ENCODE measurements at places on chromosomes 11 and 22.

DNA sequence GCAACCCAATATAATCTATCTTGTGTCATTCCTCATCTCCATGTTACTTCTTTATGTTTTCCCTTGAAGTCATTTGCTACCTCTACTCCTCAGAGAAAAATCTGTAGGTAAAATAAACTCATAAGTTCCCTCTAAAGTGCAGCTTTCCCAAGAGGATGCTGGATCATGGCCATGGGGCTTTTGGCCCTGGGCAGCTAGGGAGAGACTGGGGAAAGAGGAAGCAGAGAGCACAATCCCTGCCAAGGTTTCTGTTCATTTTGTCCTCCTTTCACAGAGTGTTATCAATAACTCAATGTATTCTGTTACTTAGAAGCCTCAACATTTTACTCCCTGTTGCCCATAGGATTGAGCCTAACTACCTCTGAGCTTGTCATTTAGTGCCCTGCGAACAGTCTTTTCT, 9.0 kb downstream of the RNF121 start:
- H3K27ac ChIP-seq, result no peak overlapping the region
- no peaks in the 10 kb centered on the region for H3K27me3 ChIP-seq
- H3K4me1 ChIP-seq, result no peaks in the 10 kb centered on the region
- H3K4me3 ChIP-seq, result no peak overlapping the region
- no peaks in the 10 kb centered on the region for H3K36me3 ChIP-seq

DNA sequence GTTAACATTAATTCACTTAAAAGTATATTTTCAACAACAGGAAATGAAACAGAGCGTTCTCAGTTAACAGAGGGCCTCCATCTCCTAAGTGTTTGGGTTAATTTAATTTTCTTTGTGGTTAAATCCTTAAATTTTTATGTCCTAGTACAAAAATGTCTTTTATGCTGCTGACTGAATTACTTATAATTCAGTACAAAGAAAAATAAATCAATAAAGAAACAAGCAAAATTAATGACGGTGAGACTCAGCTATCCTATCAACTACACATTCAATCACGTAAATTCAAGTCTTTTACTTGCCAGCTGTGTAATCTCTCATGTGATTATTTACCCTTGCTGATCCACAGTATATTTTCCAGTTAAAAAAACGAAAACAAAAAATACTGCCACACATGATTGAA, 81.4 kb downstream of the BBOX1 start:
- H3K4me1 ChIP-seq, result no peaks in the 10 kb centered on the region
- no peaks in the 10 kb centered on the region for H3K36me3 ChIP-seq
- DNase-seq, result no peak
- H3K27me3 ChIP-seq, result no peaks in the 10 kb centered on the region

DNA sequence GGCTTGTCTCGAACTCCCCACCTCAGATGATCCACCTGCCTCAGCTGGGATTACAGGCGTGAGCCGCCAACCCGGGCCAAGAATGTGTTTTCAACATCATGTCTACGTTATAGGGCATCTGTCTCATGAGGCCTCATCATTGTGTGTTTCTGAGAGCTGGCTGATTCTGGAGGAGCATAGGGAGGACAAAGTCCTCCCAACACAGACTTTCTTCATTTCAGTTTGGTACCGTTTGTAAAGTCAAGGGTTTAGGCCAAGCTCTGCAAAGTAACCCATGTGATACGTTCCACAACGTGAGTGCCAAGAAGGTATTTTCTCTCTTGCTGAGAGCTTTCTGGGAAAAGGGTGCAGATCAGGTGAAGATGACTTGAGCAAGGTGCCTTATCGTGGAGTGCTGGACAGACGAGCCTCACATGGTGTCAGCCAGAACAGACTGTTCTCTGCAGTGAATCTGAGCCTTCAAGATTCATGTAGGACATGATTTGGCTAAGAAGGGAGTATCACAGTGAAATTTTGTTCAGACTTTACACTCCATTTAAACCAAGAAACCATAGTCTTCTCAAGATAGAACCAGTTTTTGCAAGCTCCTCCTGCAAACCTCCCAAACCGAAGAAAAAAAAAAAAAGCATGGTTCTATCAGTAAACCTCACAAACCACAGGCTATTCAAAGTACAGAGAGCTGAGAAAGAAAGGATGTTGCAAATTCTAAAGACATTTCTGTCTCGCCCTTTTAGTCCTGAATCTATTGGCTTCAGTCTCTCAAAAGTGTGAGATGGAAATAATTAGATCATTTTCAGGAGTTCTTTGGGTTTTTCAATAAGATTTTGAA, 71.7 kb downstream of the DBX1 start:
- H3K27ac ChIP-seq, result no peak overlapping the region
- no peaks in the 10 kb centered on the region for H3K27me3 ChIP-seq
- DNase-seq, result no peak
- no peaks in the 10 kb centered on the region for H3K4me1 ChIP-seq
- no peaks in the 10 kb centered on the region for H3K36me3 ChIP-seq

GRCh38 chr11:66976028-66976467, 944 bp downstream of the C11orf86 start:
- H3K36me3 ChIP-seq, result no peaks in the 10 kb centered on the region
- no peaks in the 10 kb centered on the region for H3K4me1 ChIP-seq
- no peak for DNase-seq
- H3K27me3 ChIP-seq, result peaks cover 8% of the 10 kb centered on the region
- no peak overlapping the region for H3K4me3 ChIP-seq

DNA sequence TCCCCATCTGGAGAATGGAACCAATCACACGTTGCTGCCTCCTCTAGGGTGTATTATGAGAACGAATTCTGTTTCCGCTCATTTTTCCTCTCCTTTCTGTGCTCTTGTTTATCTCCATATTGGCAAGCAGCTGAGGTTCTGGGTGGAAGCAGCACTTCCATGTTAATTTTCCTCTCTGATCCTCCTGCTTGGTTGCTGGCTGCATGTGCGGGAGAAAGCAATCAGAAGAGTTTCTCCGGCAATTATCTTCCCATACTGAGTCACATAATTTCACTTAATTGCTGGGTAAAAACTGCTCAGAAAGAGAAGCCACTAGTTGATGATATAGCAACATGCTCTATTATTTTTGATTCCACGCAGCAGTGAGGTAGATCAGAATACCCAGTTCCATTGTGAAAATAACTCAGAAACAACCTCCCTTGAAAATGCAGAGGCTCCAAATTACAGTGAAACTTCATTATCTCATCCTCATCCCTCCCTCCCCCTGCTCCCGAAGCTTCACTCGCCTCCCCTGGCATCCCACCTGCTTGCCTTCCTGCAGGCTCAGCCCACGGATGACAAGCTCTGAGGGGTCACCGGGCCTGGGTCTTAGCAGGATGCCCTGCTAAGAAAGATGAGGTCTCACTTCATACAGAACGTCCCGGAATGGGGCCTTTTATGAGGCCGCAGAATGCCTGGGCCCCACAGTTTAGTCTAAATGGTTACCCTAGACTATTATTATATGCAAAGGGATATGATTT, 20.4 kb downstream of the FXYD6 start:
- no peaks in the 10 kb centered on the region for H3K4me1 ChIP-seq
- H3K27ac ChIP-seq, result no peak overlapping the region
- no peak for DNase-seq
- no peak overlapping the region for H3K4me3 ChIP-seq
- H3K36me3 ChIP-seq, result no peaks in the 10 kb centered on the region

- H3K36me3 ChIP-seq, result no peaks in the 10 kb centered on the region
- H3K27me3 ChIP-seq, result no peaks in the 10 kb centered on the region
- H3K4me1 ChIP-seq, result peaks cover 5% of the 10 kb centered on the region
- no peak for DNase-seq
- H3K27ac ChIP-seq, result no peak overlapping the region
- H3K4me3 ChIP-seq, result no peak overlapping the region
Measured at GRCh38 chr22:50490531-50491308, 4.1 kb downstream of the MIOX start.

- H3K27ac ChIP-seq, result no peak overlapping the region
- no peak for DNase-seq
- H3K4me1 ChIP-seq, result no peaks in the 10 kb centered on the region
- H3K36me3 ChIP-seq, result no peaks in the 10 kb centered on the region
- no peak overlapping the region for H3K4me3 ChIP-seq
- no peaks in the 10 kb centered on the region for H3K27me3 ChIP-seq
Measured at GRCh38 chr11:105489446-105489845, 120.4 kb upstream of the GRIA4 start.

DNA sequence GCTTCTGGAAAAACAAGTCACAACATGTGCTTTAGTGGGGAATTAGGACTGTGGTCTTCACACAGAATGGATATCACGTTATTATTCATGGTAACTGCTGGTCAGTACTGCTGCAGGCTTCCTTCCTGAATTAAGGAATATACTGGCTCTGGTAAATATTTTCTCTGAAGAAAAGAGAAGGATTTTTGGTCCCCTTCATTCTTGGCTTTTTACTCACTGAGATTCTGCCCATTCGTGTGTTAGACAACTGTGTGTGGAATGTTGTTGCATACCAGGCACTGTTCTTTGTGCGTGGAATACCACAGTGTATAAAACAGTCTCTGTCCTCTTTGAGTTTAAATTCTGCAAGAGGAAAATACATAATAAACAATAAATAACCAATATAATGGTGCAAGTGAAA, 80.3 kb downstream of the ALX4 start:
- no peak overlapping the region for H3K27ac ChIP-seq
- H3K4me3 ChIP-seq, result no peak overlapping the region
- no peaks in the 10 kb centered on the region for H3K36me3 ChIP-seq
- DNase-seq, result no peak
- no peaks in the 10 kb centered on the region for H3K27me3 ChIP-seq
- no peaks in the 10 kb centered on the region for H3K4me1 ChIP-seq

DNA sequence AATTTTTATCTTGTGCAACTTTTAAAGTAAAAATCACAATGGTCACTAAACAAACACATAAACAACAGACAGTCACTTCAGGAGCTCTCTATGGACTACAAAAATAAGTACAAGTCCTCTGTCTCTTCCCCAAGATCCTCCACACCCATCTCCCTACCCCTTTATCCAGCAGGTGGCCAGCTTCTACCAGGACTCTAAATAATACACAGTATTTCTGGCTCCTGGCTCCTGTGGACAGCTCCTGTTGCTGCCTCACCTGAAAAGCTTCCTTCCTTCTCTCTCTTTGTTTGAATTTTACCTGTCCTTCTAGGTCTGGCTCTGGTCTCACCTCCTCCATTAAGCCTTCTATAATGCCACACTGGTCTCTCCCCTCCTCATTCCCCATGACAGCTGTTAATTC, 86.1 kb downstream of the CLPB start:
- no peak overlapping the region for H3K4me3 ChIP-seq

- no peaks in the 10 kb centered on the region for H3K27me3 ChIP-seq
- no peak for DNase-seq
- no peaks in the 10 kb centered on the region for H3K4me1 ChIP-seq
- H3K4me3 ChIP-seq, result no peak overlapping the region
- no peaks in the 10 kb centered on the region for H3K36me3 ChIP-seq
- no peak overlapping the region for H3K27ac ChIP-seq
Measured at GRCh38 chr22:25853501-25854284, 111.7 kb downstream of the MYO18B start.

- H3K27me3 ChIP-seq, result no peaks in the 10 kb centered on the region
- no peak overlapping the region for H3K4me3 ChIP-seq
- H3K36me3 ChIP-seq, result peaks cover 82% of the 10 kb centered on the region
- no peak for DNase-seq
Measured at GRCh38 chr22:24060375-24060788, 49.3 kb downstream of the CABIN1 start.

DNA sequence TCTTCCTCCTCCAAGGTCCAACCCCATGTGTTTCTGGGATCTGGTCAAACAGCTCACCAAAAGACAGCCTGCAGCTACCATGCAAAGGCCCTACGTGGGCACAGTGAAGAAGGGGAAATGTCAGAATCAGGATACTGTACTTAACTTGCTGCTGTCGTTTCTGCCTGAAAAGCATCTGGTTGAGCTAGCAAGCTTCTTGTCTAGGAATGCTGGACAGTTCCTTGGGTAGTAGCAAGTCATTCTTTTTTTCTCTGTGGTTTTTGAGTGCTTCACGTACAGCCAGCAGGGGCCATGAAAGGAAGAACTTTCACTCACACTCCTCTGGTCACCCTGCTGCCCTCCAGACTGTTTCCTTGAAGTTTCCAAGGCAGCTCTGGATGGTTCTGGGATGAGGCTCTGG, 24.7 kb downstream of the RCOR2 start:
- no peak for DNase-seq
- peak overlapping the region; percentile 23 for H3K27ac ChIP-seq
- peaks cover 54% of the 10 kb centered on the region for H3K4me1 ChIP-seq
- no peak overlapping the region for H3K4me3 ChIP-seq

DNA sequence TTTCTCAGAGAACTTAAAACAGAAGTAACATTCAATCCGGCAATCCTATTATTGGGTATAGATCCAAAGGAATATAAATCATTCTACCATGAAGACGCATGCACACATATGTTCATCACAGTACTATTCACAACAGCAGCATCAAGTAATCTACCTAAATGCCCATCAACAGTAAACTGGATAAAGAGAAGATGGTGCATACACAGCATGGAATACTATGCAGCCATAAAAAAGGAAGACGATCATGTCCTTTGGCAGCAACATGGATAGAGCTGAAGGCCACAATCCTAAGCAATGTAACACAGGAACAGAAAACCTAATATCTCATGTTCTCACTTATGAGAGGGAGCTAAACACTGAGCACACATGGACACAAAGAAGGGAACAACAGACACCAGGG, 6.3 kb upstream of the ISX start:
- no peak overlapping the region for H3K27ac ChIP-seq
- H3K27me3 ChIP-seq, result no peaks in the 10 kb centered on the region
- H3K4me3 ChIP-seq, result no peak overlapping the region
- no peak for DNase-seq
- H3K4me1 ChIP-seq, result no peaks in the 10 kb centered on the region

- H3K4me3 ChIP-seq, result no peak overlapping the region
- no peaks in the 10 kb centered on the region for H3K36me3 ChIP-seq
- no peaks in the 10 kb centered on the region for H3K27me3 ChIP-seq
Measured at GRCh38 chr11:133636711-133637355, 104.5 kb upstream of the OPCML start.

All from effector memory CD4-positive, alpha-beta T cell (primary cell).